ENCODE measurements at places on chromosomes 11 and 22.
A peak's percentile ranks its signal among the peaks of the same experiment; 100 is the strongest.

- peak; percentile 69 for DNase-seq
Observed at GRCh38 chr11:114295676-114296604, at the start of gene NNMT. TSS of gene NNMT (plus strand) at chr11:114296399. CDS start at chr11:114296557, 158 bp downstream.

- no peak for DNase-seq
Observed at GRCh38 chr11:1436468-1437039, 46.8 kb downstream of the BRSK2 start.

GRCh38 chr22:42562684-42563083 is 8.9 kb downstream of the SERHL2 start:
- DNase-seq: no peak

- no peak for DNase-seq
Observed at GRCh38 chr22:46653596-46653995, 33.4 kb downstream of the GRAMD4 start.

- peak; percentile 31 for DNase-seq
Observed at GRCh38 chr22:27919942-27920755, 1.1 kb upstream of the PITPNB start.

GRCh38 chr11:22732588-22732987 is 66.2 kb downstream of the GAS2 start:
- DNase-seq: no peak

DNA sequence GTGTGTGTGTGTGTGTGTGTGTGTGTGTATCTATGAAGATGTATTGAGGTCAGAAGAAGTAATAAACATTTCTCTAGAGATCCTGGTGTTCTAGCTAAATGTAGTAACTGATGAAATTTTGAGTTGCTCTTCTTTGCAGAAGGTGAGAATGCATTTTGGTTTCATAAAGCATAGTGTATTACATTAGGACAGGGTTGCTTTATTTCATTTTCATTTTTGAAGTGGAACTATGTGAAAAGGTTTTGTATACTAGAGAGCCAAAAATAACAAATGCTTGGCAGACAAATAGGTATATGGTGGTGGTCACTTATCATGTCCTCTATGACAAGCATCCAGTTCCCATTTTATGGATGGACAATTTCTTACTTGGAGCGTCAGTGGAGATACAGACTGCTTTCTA is 99.0 kb downstream of the CASP12 start:
- DNase-seq: no peak

- no peak for DNase-seq
Observed at GRCh38 chr11:11148596-11148995, 204.5 kb downstream of the CSNK2A3 start.

DNA sequence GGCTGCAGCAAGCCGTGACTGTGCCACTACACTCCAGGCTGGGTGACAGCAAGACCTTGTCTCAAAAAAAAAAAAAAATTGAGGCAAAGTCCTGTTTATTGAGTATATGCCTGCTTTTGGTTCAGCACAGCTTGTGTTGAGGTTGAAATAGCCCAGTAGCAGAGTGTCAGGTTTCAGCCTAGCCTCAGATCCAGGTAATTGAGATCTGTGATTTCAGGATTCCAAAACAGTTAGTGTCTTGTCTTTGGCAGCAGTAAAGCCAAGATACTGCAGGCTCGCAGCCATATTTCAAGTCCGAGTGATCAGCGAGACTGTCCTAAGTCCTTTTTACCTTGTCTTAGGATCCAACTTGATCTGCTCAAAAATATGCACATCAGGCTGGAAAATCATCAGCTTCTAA is 27.0 kb downstream of the CUL5 start:
- DNase-seq: no peak

GRCh38 chr22:37747080-37747714 is 50.3 kb downstream of the TRIOBP start:
- peak; percentile 81 for DNase-seq

DNA sequence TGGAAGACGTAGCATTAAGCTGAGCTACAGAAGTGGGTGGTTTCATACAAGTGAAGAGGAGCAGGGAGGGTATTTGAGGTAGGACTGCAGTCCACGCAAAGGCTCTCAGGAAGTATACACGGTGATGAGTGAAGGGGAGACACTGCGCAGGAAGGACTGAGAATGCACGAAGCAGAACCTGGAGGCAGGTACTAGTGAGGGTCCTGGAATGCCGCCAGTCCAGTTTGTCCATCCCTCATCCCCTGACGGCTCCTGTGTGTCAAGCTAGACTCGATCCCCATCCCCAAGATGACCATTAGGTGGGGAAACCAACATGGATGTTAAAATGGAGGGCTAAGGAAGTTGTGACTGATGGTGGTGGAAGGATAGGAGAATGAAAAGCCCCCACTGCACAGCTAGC is 23.8 kb downstream of the ART5 start:
- no peak for DNase-seq

- no peak for DNase-seq
Observed at GRCh38 chr11:88680806-88681205, 343.3 kb upstream of the CTSC start.

DNA sequence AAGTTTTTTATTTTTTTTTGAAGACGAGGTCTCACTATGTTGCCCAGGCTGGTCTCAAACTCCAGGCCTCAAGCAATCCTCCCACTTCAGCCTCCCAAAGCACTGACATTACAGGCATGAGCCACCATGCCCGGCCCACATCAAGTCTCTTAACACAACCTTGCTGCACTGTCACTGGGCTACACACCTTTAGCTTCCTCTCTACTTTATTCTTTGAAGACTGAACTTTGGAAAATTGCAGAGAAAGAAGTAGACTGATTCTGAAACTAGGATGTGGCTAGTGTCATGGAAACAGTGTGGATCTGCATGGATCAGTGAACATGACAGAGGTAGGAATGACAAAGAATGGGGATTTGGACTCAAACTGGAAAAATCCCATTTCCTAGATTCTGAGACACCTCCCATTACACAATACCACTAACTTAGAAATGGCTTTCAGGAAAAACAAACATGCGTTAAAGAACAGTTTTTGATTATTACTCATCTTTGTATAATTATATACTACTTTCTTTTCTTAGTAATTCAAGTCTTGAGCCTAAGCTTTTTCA is 99.6 kb upstream of the SPON1 start:
- no peak for DNase-seq

- DNase-seq: no peak
Observed at GRCh38 chr11:30424844-30425243, 101.9 kb downstream of the ARL14EP start.

- no peak for DNase-seq
Observed at GRCh38 chr11:134065381-134065780, 3.5 kb upstream of the JAM3 start.

DNA sequence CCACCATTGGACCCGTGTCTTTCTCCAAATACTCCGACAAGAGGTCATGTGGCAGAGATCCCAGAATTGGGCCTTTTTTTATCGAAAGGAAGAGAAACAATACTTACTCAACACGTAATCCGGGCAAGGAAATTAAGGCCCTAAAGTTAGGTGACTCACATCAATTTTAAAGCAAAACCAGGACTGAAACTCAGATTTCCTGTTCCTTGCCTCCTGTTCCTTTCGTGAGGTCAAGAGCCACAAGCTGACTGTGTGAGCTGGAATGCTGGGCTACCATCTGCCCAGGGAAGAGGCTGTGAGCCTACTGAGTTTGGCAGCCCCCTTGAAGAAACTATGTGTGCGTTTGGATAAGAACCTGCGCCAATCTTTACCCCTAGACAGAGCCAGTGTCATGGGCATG is 27.1 kb upstream of the MRGPRX2 start:
- no peak for DNase-seq

DNA sequence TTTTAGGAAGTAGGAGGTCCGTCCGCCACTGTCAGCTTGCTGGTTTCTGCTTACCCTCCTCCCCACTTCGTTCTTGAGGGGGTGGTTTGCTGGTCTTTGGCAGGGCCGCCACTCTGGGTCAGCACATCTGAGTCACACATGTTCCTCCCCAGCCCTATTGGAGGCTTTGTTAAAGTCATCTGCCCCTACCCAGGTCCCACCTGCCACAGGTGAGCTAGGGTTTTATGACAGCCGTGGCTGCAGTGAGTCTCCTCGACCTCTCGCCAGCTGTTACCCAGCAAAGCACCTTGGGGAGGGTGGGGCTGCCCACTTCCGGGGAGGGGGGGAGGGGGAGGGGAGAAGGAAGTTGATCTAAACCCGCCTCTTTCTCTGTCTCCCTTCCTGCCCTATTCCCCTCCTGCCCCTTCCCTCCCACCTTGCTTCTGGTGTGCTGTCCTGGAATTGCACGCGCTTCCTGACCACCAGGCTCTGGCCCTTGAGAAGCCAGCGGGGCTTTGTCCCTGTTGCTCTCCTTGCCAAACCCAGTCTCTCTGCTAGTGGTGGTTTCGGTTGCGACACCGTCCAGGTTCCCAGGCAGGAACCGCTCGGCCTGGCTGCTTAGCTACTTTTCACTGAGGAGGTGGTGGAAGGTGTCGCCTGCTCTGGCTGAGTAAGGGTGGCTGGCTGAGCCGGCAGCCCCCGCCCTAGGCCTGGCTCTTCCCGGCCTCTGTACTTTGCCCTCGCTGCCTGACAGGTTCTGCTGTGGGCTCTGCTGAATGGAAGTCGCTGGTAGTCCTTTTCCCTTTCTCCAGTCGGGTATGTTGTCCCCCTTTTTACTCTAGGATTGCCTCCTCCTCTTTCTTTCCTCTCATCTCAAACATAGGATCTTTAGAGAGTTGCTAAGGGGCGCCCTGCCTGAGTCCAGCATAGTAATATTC is 28.5 kb downstream of the RCOR2 start:
- DNase-seq: peak; percentile 59

- no peak for DNase-seq
Observed at GRCh38 chr11:76802621-76803020, 19.5 kb downstream of the TSKU start.

DNA sequence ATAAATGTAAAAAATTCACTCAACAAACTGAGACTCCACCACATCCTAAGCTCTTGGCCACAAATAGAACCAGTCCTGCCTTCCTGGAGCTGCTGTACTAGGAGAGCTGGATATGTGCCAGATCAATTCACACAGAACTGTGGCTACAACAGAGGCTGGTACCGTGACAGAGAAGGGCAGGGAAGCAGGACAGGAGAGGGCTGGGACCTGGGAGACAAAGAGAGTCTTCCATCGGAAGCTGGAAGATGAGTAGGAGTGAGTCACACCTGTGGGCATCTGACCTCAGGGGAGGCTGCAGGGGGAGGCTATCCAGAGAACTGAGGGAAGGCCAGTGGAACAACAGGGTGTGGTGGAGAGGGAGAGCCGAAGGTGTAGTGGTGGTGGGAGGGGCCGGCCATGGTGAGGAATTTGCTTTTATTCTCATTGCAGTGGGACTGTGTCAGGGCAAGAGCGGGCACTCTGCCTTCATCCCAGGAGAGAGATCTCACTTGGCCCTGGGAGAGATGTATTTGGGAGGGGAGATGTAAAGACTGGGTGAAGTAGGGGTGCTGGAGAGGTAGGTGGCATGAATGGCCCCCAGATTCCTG is 1.9 kb upstream of the LTBP3 start:
- peak; percentile 53 for DNase-seq

- DNase-seq: no peak
Observed at GRCh38 chr11:113876074-113876797, 864 bp upstream of the USP28 start.

DNA sequence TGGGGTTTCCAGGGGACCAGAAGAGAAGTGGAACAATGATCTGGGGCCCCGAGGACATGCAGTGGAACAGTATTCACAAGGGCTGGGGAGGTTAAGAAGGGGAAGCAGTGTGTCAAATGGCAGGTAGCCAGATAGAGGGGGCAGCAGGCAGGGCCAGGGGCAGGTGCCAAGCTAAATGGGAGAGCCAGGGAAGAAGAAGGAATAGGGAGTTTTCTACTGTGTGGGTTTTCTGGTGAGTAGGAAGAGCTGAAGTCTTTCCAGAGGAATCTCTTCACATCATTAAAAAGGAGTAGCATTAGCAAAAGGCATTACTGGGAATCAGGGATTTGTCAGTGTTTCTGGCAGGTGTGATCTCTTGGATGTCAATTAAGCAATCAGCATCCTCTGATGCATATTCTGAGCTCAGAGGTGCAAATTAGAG is 55.8 kb downstream of the IRAG1 start:
- no peak for DNase-seq

- DNase-seq: peak; percentile 18
Observed at GRCh38 chr11:2580571-2581001, 119.2 kb downstream of the KCNQ1OT1 start.

- DNase-seq: no peak
Observed at GRCh38 chr11:57283231-57283990, 41.3 kb downstream of the TNKS1BP1 start.

GRCh38 chr11:112249871-112250610 is 10.6 kb downstream of the PLET1 start:
- no peak for DNase-seq

- no peak for DNase-seq
Observed at GRCh38 chr11:13446444-13446843, 16.6 kb downstream of the BTBD10 start.

GRCh38 chr11:6681949-6682348 is 1.2 kb downstream of the MRPL17 start:
- no peak for DNase-seq

- DNase-seq: no peak
Observed at GRCh38 chr11:105148241-105148640, 8.7 kb upstream of the CARD18 start.

GRCh38 chr11:130448416-130449309 is at the start of gene ADAMTS15:
TSS of gene ADAMTS15 (plus strand) at chr11:130448645. CDS start at chr11:130448974, 329 bp downstream.
- peak; percentile 87 for DNase-seq

GRCh38 chr11:35893796-35894475 is 49.9 kb upstream of the LDLRAD3 start:
- DNase-seq: no peak

- no peak for DNase-seq
Observed at GRCh38 chr11:535210-535518, 212 bp downstream of the HRAS start.

- DNase-seq: no peak
Observed at GRCh38 chr11:11661326-11662040, 39.7 kb upstream of the GALNT18 start.

- DNase-seq: no peak
Observed at GRCh38 chr11:96102664-96103078, 178.8 kb upstream of the MTMR2 start.

- no peak for DNase-seq
Observed at GRCh38 chr11:34652191-34652973, 31.5 kb downstream of the EHF start.

- DNase-seq: no peak
Observed at GRCh38 chr11:111878385-111878848, 548 bp downstream of the FDXACB1 start.

- DNase-seq: peak; percentile 50
Observed at GRCh38 chr22:18965526-18966421, 29.7 kb upstream of the PRODH start.
